ENCODE measurements at places on chromosomes 3 and 15. TPM values are rescaled to one million over a fixed set of nuclear protein-coding genes. Genes with fewer than 3 reads are reported as not detected.

Gene SCAPER
- total RNA-seq, result 6.7 TPM

Gene CLEC3B
- 15.7 TPM for total RNA-seq

Gene P2RY13
- 2.3 TPM for total RNA-seq

GRCh38 chr15:100759106-100759505 is 120.5 kb upstream of the ALDH1A3 start:
- DNase-seq, result no peak

GRCh38 chr15:57064033-57064432 is 145.6 kb downstream of the TCF12 start:
- no peak for DNase-seq

- DNase-seq, result peak; percentile 47
Measured at GRCh38 chr15:85618956-85619491, 175.7 kb downstream of the KLHL25 start.

GRCh38 chr3:88105325-88105724 is 44.4 kb upstream of the C3orf38 start:
- no peak for DNase-seq

DNA sequence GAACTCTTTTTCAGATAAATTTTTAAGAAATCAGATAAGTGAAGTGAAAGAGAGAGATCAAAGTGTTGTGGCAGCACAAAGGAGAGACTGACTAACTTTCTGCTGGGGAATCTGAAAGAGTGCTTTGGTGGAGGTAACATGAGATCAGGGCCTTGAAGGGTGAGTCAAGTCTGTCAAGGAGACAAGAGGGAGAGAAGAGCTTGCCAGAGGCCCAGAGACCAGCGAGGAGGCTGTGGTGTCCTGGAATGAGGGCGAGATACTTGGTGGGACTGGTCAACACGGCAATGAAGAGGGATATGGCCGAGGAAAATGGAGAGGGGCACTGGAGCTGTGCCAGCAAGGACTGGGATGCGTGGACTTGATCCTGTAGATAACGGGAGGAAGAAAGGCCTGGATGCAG is 4.6 kb downstream of the TADA3 start:
- DNase-seq, result no peak
